ENCODE measurements at places on chromosomes 11 and 22. TPM values are rescaled to one million over a fixed set of nuclear protein-coding genes. Genes with fewer than 3 reads are reported as not detected.

- DNase-seq, result no peak
These were observed 691.1 kb downstream of the METTL15 start for GRCh38 chr11:28799316-28799715.

DNA sequence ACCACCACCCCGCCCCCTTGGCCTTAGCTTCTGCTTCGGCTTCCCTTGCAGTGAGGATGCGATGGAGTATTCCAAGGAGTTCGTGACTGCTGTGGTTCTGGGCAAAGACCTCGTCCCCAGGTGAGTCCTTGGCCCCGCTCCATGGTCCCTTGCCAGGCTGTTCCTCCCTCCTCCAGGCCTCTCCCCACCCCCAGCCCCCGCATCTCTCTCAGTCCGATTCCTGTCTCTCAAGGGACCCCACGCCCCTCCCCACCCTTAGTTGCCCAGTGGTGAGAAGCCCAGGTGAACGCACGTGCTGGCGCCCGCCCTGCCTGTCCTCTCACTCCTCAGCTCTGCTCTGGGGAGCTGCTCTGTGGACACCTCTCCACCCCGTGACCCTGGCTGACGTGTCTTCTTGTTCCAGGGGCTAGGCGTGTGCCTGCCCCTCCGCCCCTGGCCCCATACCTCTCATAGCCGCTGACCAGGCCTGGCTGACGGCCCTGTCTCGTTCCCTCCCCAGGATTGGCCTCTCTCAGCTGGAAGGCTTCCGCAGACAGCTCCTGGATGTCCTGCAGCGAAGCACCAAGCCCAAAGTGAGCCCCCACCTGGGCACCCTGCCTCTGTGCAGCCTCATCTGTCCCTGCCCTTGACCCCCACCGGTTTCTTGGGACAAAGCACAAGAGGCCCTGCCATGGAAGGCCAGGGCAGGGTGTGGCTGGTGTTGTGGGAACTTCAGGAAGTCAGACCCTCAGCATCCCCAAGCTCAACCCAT lies 14.6 kb upstream of the MYRF start:
- no peak for DNase-seq

DNA sequence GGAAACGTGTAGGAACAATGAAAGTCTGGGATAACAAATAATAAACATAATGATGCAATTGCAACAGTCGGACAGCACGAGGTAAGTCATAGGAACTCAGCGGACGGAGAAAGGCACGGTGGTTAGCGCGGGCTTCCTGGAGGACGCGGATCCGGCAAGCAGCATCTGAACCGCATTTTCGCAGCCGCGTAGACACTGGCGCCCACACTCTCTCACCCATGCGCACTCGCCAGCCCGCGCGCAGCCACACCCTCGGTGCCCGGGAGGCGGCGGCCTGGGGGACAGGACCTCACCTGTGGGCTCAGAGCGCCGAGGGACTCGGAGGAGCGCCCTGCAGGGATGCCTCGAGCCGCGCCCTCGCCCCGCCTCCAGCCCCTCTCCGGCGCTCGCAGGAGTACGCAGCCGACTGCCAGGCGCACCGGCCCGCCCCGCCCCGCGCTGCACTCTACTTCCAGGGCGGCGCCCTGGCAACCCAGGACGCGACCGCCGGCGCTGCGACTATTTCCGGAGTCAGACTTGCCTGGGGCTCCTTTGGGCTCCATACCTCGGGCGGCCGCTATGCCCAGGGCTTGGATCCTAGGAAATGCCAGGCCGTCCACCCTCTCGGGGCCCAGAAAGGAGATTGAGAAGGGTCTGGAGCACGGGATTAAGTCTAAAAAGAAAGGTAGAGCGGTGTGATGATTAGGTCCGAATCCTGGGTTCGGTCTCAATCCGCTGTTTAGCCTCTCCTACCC lies at the start of gene TTLL1:
TTLL1 (minus strand) TSS at position 408 of the 734 bp plus-strand sequence. CDS start 13,805 bp downstream, outside the sequence.
- DNase-seq, result peak; percentile 74

Gene ZNF280B
- total RNA-seq, result 0.45 TPM

DNA sequence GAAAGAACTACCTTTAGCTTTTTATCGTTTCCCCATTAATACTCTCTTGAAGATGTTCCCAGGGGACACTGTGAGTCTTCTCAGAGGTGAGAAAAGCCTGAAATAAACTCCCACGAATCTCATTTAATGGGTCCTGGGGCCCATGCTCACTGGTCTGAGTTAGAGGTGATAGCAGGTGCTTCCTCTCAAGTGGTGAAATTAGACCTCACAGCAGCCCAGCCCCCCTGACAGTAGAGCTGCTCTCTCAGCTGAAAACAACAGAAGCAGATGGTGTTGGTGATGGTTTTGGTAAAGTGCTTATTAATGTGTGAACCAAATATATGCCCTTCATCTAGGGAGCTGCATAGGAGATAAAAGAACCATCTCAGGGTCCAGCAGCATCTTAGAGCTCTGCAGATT lies 76.8 kb upstream of the VPREB1 start:
- no peak for DNase-seq

DNA sequence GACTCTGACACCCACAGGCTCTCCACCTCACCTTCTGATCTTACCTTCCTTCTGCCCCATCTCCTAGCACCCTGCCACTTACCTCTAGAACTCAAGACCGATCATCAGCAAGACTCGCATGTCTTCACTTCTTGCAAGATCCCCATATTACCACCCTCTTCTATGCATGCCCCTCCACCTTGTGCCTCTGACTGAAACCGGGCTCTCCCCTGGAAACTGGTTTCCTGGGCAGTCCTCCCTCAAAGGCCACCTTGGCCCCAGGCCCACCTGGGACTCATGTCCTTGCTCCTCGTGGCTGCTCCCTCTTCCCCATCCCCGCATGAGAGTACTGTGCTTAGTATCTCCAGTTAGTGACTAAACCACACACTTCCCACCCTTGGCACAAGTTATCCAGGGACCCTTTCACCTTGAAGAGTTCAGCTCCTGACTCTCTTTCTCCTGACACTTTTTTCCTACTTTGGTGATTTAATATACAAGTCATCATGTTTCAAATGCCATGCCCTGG lies 136.7 kb downstream of the SPATA19 start:
- DNase-seq, result no peak

- DNase-seq, result no peak
These were observed 7.4 kb downstream of the CAPN5 start for GRCh38 chr11:77074205-77074604.

- no peak for DNase-seq
These were observed 44.1 kb downstream of the USP28 start for GRCh38 chr11:113831314-113831713.

GRCh38 chr11:68948935-68949334 lies 31.9 kb downstream of the MRGPRD start:
- DNase-seq, result no peak

Gene KREMEN1
- total RNA-seq, result 5.7 TPM

- no peak for DNase-seq
These were observed 46.8 kb downstream of the EMSY start for GRCh38 chr11:76491644-76492043.

- DNase-seq, result no peak
These were observed 6.8 kb downstream of the SAC3D1 start for GRCh38 chr11:65047581-65048422.

DNA sequence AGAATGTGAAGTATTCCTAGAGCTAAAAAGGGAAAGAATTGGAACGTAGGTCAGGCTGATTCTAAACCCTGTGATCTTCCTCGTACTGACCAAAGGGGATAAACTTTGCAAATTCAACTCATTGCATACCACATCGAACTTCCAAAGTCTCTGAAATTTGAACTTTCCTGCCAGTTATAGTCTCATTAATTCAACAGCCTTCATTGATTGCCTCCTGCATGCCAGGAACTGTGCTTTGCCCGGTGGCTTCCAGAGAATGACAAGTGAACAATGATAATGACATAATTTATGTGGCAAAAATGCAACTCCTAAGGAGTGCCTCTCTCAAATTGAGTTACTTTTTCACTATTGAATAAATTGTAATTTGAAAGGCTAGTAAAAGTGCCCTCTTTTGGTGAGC lies 107.7 kb upstream of the LDLRAD3 start:
- DNase-seq, result no peak

DNA sequence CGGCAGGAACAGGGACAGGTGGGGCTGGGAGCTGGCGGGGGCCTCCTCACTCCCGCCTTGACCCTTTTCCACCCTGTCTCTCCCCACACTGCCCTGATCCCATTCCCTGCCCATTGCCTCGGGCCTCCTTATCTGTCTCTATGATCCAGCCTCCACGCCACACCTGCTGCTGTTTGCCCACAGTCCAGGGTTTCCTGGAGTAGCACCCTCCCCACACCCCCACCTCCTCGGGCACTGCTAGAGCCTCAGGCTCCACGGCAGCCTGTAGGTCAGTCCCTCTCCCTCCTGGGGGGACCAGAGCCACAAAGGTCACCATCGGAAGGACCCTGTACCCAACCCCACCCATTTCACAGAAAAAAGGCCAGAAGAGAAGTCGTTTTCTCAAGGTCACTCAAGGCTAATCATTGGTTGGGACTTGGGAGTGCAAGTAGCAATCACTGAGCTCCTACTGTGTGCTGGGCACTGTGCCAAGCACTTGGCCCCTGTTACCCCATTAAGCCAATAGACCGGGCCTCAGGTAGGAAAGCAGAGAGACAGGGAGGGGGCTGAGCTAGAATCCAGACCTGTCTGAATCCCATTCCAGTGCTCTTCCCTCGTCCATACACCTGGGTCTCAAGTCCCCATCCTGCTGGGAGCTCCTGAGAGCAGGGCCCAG lies 71.8 kb downstream of the PDE2A start:
- DNase-seq, result no peak

DNA sequence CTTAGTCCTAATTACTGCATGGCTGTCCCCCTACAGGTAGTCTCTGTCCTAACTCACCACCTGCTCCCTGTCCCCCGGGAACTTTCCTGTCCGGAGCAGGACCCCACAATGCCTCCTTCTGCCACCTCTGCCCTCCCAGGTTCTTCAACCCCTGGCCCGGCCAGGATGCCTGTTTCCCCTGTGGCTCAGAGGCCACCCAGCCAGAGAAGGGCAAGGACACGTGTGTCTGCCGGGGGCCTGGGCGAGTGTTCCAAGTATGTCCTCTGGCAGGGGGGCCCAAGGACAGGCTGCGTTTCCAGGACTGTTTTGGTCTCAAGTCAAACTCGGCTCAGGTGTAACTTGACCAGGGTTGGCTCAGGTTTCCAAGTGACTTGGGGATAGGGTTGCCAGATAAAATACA lies 63.8 kb downstream of the BTG4 start:
- no peak for DNase-seq

Gene POU2AF1
- total RNA-seq, result not detected

- DNase-seq, result peak; percentile 65
These were observed 19.5 kb upstream of the SCGB1A1 start for GRCh38 chr11:62399172-62399877.

All from fibroblast of the aortic adventitia (primary cell).